ENCODE measurements at places on chromosomes 2 and 18. TPM values are rescaled to one million over a fixed set of nuclear protein-coding genes. Genes with fewer than 3 reads are reported as not detected.

GRCh38 chr18:2212598-2213205 is 358.6 kb downstream of the METTL4 start:
- no peaks in the 10 kb centered on the region for H3K36me3 ChIP-seq
- no peak overlapping the region for H3K4me3 ChIP-seq
- no peaks in the 10 kb centered on the region for H3K4me1 ChIP-seq
- no peaks in the 10 kb centered on the region for H3K27me3 ChIP-seq

DNA sequence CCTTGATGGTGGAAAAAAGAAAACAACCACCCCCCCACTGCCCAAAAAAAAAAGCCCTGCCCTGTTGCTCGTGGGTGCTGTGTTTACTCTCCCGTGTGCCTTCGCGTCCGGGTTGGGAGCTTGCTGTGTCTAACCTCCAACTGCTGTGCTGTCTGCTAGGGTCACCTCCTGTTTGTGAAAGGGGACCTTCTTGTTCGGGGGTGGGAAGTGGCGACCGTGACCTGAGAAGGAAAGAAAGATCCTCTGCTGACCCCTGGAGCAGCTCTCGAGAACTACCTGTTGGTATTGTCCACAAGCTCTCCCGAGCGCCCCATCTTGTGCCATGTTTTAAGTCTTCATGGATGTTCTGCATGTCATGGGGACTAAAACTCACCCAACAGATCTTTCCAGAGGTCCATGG is 28.0 kb downstream of the MAL start:
- no peak overlapping the region for H3K27ac ChIP-seq
- DNase-seq: no peak
- no peaks in the 10 kb centered on the region for H3K36me3 ChIP-seq

DNA sequence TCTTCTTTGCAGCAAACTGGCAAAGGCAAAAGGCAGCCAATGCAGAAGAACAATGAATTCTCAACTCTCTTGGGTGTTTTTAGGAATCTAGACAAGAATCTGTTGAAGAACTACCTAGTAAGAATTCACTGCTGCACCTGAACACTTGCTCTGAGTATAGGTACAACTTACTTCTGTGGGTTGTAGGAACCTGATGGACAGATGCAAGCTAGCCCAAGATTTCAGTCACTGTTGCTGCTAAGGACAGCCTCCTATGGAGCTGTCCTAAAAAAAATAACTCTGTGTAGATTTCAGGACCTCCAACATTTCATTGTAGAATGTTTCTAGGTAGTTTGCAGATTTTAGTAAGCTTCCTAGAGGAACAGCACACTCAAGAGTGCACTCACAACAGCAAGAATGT is 363.5 kb downstream of the CBLN2 start:
- no peak overlapping the region for H3K27ac ChIP-seq
- H3K36me3 ChIP-seq: no peaks in the 10 kb centered on the region
- no peak overlapping the region for H3K4me3 ChIP-seq
- H3K4me1 ChIP-seq: no peaks in the 10 kb centered on the region
- H3K27me3 ChIP-seq: no peaks in the 10 kb centered on the region
- DNase-seq: no peak

DNA sequence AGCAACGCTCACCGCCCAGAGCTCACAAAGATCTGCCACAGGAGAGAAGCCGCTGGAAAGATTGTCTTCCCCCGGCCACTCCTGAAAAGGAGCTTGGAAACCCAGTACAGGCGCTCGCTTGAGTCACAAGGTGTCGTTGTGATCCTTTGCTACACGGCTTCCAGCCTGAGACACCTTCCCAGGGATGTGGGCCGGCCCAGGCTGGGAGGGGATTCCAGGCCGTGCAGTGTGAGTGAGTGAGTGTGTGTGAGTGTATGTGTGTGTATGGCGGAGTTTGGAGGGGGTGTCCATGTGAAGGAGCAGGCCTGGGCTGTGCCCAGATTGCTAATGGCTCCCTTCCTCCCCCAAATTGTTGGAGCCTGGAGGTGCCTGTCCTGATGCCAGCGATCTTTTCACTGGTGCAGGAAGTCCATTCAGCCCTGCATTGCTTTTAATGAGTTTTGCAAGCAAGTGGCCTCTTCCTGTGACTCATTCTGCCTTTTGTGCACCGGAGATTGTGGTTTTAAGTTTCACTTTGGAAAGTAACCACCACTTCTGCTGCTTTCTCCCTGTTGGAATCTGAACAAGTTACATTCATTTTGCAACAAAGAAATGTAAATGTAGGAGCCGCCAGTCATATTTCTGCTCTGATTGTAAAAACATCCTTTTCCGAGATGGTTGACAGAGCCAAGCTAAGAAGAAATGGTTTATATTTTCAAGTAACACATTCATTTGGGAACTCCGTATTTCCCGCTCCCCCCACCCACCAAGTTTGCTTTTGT is 83.7 kb downstream of the LPIN1 start:
- H3K4me3 ChIP-seq: peak overlapping the region; percentile 55
- H3K27me3 ChIP-seq: no peaks in the 10 kb centered on the region

DNA sequence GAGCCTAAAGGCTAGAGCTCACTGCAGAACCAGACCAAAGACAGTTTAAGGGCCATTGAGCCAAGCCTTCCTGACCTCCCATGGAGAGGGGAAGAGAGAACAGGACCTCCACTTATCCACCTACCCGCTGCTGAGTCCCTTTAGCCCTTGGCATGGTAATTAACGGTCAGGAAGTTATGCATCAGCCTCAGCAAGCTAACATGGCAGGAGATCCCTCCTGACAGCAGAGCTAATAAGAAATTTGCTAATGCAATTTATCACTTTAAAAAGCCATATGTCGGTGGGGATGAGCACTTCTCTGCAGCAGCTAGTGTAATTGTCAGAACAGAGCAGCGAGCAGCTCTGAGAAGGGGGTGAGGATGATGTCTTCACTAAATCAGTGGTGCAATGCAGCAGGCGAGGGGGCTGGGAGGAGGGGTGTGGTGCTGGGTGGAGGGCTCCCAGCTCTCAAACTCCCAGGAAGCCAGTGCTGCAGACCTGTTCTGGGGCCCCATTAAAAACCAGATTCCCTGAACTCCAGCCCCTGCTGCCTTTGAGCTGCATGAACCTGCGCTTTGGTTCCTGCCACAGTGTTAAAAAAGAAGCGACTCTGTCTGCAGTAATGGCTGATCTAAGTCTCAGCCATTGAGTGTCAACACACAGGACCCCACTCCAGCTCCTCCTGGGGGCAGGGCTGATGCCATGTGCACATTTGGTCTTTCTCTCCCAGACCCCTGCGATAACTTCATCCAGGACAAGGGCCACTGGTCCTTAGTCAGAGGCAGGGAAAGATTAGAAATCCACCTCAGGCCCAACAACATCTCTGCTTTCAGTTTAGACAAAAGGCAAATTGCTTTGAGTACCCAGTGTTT is 84.2 kb upstream of the STPG4 start:
- no peak overlapping the region for H3K4me3 ChIP-seq
- H3K27me3 ChIP-seq: no peaks in the 10 kb centered on the region
- H3K36me3 ChIP-seq: no peaks in the 10 kb centered on the region
- no peak for DNase-seq
- peaks cover 4% of the 10 kb centered on the region for H3K4me1 ChIP-seq

DNA sequence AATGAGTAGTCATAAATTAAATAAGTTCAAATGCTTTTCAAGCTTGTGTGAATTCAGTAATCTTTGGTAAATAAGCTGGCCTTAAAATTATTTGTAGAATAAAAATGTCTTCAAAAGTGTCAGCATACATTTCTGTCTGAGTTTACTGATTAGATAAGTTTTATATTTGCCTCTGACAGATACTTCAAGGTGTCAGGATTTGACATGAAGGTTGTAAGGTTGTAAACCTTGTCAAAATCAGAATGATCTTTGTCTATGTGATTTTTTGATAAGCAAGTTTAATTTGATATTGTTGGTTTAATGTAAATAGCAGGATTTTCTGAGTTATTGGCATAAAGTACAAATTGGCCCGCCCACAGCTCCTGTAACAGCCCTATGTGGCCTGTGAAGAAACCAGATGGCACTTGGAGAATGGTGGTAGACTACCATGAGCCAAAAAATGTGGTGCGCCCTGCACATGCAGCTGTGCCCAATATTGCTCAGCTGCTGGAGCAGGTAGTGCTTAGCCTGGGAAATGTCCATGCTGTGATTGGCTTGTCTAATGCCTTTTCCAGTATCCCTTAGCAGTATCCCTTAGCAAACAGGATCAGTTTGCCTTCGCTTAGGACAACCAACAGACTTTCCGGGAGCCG is 188.0 kb upstream of the SPHKAP start:
- no peaks in the 10 kb centered on the region for H3K27me3 ChIP-seq
- H3K36me3 ChIP-seq: no peaks in the 10 kb centered on the region
- H3K4me1 ChIP-seq: no peaks in the 10 kb centered on the region
- no peak overlapping the region for H3K4me3 ChIP-seq

- H3K27me3 ChIP-seq: no peaks in the 10 kb centered on the region
- no peak overlapping the region for H3K4me3 ChIP-seq
- DNase-seq: no peak
Observed at GRCh38 chr2:240947176-240947575, 41.0 kb downstream of the CROCC2 start.

DNA sequence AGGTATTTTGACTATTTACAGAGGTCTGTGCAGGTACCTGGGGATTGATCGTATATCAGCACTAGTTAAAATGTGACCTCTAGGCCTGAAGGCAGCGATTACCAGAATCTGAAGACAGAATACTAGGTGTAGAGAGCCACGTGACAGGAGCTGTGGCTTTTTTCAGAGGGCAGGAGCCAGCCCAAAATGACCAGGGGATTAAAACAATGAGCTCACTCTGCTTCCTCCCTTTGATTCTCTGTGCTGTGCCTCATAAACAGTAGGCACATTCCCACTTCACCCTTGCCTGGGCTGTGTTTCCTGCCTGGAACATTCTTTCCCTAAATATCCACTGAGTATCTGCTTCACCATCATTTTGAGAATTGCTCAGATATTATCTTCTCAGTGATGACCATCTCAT is 15.2 kb downstream of the ITGAV start:
- H3K27me3 ChIP-seq: no peaks in the 10 kb centered on the region
- peaks cover 10% of the 10 kb centered on the region for H3K36me3 ChIP-seq
- no peak overlapping the region for H3K4me3 ChIP-seq
- peak overlapping the region; percentile 33 for H3K27ac ChIP-seq
- no peaks in the 10 kb centered on the region for H3K4me1 ChIP-seq

DNA sequence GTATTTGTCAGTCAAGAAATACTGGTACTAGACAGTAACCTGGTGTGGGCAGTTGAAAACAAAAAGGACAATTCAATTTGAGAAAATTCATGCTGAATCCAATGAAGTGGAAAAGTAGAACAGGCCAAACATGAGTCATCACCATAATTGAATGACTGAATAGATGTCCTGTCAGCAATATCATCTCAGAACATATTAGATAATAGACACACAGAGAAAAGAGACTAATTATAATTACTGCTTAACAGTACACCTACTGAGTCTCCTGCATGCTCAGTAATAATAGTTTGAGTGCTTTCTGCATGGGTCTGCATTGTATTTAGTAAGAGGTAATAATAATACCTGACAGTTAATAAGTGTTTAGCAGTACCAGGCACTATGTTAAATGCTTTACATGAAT is 138.6 kb upstream of the ZC3H15 start:
- DNase-seq: no peak
- peaks cover 3% of the 10 kb centered on the region for H3K36me3 ChIP-seq
- H3K4me1 ChIP-seq: no peaks in the 10 kb centered on the region
- H3K4me3 ChIP-seq: no peak overlapping the region

DNA sequence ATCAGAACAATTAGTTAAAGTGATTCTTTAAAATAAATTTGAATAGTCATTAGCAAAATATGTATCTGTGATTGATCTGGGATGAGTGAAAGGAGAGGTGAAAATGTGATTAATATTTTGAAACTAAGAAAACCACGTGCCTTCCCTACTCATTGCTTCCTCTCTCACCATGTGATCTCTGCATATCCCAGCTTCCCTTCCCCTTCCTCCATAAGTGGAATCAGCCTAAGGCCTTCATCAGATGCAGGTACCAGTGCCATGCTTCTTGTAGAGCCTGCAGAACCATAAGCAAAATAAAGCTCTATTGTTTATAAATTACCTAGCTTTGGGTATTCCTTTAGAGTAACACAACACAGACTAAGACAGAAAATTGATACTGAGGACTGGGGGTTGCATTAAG is 11.2 kb upstream of the STAT1 start:
- H3K27ac ChIP-seq: no peak overlapping the region
- no peak for DNase-seq
- H3K36me3 ChIP-seq: no peaks in the 10 kb centered on the region
- H3K4me1 ChIP-seq: no peaks in the 10 kb centered on the region
- no peak overlapping the region for H3K4me3 ChIP-seq

GRCh38 chr2:212966884-212967283 is 184.5 kb downstream of the IKZF2 start:
- H3K4me1 ChIP-seq: no peaks in the 10 kb centered on the region
- H3K27ac ChIP-seq: no peak overlapping the region
- no peaks in the 10 kb centered on the region for H3K27me3 ChIP-seq
- H3K36me3 ChIP-seq: no peaks in the 10 kb centered on the region

- no peak overlapping the region for H3K27ac ChIP-seq
- H3K36me3 ChIP-seq: no peaks in the 10 kb centered on the region
- DNase-seq: no peak
- no peak overlapping the region for H3K4me3 ChIP-seq
- H3K4me1 ChIP-seq: no peaks in the 10 kb centered on the region
Observed at GRCh38 chr18:77524909-77525308, 275.3 kb downstream of the GALR1 start.

- no peak overlapping the region for H3K27ac ChIP-seq
- no peak overlapping the region for H3K4me3 ChIP-seq
- H3K27me3 ChIP-seq: no peaks in the 10 kb centered on the region
- H3K36me3 ChIP-seq: no peaks in the 10 kb centered on the region
- no peaks in the 10 kb centered on the region for H3K4me1 ChIP-seq
Observed at GRCh38 chr18:74869904-74870863, 272.5 kb downstream of the ZNF407 start.

DNA sequence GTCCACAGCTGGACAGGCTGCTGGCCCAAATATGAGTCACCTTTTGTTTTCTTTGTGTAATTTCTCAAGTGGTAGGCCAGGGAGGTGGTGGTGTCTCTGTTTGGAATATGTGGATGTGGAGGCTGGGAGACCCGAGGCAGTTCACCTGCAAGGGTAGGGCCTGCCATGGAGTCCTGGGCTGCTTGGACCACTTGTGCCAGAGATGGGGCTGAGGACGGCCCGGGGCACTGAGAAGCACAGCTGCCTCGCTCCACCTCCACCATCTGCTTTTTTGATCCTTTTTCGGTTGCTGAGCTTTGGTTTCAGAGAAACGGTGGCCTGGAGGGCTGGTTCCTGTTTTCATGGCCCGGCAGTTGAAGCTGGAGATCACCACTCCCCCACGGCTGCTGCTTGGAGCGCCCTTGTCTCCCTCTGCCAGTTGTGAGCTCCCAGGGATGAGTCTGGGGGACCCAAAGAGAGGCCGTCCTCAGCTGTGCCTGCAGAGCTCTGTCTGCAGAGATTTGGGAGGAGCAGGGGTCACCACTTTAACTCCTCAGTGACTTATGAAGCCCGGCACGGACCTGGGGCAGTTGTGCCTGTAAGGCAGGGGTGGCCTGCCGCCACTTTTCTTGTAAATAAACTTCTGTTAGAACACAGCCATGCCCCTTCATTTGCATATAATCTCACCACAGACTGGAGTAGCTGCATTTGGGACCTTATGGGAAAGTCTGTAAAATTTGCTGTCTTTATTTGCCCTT is 67.6 kb upstream of the MCFD2 start:
- DNase-seq: no peak
- H3K4me1 ChIP-seq: peaks cover 47% of the 10 kb centered on the region
- H3K27ac ChIP-seq: peak overlapping the region; percentile 65
- H3K4me3 ChIP-seq: no peak overlapping the region
- peaks cover 23% of the 10 kb centered on the region for H3K36me3 ChIP-seq

PRSS56 gene
- total RNA-seq: not detected

ALLC gene
- total RNA-seq: not detected

TSPYL6 gene
- not detected for total RNA-seq

COBLL1 gene
- total RNA-seq: 13.3 TPM

IL18R1 gene
- 1.9 TPM for total RNA-seq

IAH1 gene
- total RNA-seq: 86.0 TPM

MPHOSPH10 gene
- 23.0 TPM for total RNA-seq

MLPH gene
- total RNA-seq: 91.0 TPM

ASB18 gene
- total RNA-seq: not detected
